ENCODE measurements at places on chromosomes 6 and 20. TPM values are rescaled to one million over a fixed set of nuclear protein-coding genes. Genes with fewer than 3 reads are reported as not detected.

DNA sequence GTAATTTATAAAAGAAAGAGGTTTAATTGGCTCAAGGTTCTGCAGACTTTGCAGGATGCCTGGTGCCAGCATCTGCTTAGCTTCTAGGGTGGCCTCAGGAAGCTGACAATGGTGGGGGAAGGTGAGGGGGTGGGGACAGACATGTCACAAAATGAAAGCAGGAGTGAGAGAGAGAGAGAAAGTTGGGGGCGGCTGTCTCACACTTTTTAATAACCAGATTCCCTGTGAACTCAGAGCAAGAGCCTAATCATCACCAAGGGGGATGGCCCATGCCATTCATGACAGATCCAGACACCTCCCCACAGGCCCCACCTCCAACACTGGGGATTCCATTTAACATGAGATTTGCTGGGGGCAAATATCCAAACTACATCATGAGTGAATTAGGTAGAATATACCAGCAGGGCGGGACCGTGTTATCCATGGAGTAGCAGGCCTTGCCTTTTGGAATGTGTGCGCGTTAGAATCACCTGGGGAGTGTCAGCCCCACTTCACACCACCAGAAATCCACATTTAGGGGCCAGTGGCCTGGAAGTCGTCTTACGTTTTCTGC is 258.8 kb downstream of the CDH4 start:
- no peaks in the 10 kb centered on the region for H3K36me3 ChIP-seq
- no peaks in the 10 kb centered on the region for H3K4me1 ChIP-seq
- peaks cover 2% of the 10 kb centered on the region for H3K27me3 ChIP-seq
- no peak overlapping the region for H3K4me3 ChIP-seq
- no peak overlapping the region for H3K27ac ChIP-seq

DNA sequence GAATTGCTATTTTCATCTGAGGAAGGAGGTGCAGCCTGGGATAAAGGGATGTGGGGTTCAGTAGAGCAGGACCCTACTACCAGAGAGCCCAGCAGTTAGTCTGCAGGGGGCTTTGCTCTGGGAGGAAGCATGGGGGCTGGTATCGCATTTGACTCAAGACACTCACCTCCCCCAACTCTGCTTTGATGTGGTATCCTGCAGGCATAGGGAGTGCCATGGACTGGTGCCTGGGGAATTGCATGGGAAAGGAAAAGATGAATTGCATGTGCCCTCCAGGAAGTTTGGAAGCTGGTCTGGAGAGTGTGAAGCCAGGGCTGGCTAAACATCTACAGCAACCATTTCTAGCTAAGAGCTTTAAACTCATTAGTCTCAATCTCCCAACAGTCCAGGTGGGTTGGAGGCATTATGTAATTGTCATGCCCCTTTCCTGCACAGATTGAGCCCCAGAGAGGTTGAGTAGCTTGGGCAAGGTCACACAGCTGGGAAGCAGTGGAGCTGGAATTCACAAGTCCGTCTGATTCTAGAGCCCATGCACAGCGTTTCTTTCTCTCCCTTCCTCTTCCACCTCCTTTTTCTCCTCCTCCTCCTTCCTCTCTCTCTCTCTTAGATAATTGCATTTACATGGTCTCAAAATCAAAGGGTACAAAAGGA is 26.2 kb upstream of the PNPLA1 start:
- no peak overlapping the region for H3K4me3 ChIP-seq
- no peaks in the 10 kb centered on the region for H3K36me3 ChIP-seq
- no peaks in the 10 kb centered on the region for H3K27me3 ChIP-seq
- DNase-seq: no peak

DNA sequence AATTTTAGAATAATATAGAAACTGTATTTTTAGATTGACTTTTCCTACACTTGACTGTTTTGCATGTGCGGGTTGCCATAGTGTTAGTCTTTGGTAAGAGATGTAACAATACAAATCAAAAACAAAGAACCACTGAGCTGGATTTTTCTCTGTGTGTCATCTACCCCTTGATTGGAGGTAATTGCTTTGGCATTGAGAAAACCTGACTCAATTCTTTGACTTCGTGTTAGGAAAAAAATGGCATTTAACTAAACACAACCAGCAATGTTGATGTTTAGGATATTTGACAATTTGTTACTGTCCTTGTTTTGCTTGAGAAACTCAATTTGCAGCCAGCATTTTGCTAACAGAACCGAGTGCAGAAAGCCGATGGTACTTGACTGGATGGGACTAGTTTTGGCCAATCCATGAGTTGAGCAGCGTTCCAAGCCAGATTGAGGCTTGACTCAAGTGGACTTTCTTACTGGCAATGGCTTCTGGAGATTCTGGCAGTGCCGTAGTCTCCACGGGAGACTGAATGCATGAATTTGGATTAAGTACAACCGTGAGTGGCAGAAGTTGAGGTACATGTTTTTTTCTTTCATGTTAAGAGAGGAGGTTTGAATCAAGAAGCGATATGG is 17.1 kb downstream of the TPBG start:
- no peaks in the 10 kb centered on the region for H3K27me3 ChIP-seq
- no peaks in the 10 kb centered on the region for H3K4me1 ChIP-seq
- no peak for DNase-seq
- H3K27ac ChIP-seq: no peak overlapping the region
- no peaks in the 10 kb centered on the region for H3K36me3 ChIP-seq

DNA sequence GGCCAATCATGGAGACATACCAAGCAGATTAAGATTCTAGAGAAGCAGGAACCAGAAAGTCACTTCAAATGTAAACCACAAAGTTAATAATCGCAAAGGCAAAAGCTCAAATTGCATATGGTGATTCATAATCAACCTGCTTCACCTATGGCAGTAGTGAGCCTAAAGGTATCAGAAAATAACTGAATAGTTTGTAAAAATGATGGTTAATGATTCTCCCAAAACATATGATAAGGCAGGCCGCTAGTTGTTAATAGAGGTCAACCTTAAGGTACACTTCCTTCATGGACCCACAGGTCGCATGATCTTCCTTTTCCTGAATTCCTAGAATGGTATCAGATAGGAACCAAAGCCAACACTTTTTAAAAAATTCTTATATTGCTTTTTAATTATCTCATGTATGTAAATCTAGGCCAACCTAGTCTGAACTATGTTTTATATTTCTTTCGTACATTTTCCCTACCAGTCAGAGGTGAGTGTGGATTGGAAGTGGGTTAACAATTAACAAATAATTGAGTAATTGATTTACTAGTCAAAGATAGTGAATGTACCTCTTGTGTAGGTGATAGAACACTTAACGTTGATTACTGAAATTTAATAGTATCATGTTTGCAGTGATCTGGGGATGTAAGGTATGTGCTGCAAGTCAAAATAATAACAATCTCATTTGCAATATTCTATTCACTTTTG is 16.4 kb downstream of the TAAR2 start:
- no peak overlapping the region for H3K27ac ChIP-seq
- H3K36me3 ChIP-seq: no peaks in the 10 kb centered on the region
- DNase-seq: no peak
- H3K27me3 ChIP-seq: no peaks in the 10 kb centered on the region

Gene OVOL2
- total RNA-seq: 0.57 TPM

Gene SLC16A10
- total RNA-seq: 0.48 TPM

All from astrocyte (in vitro differentiated cells and primary cell).